Lung (tissue), 17 donors: ENCODE measurements at places on chromosomes 13 and 19. TPM values are rescaled to one million over a fixed set of nuclear protein-coding genes. Genes with fewer than 3 reads are reported as not detected.

- H3K27ac ChIP-seq, result no peak overlapping the region
- no peak overlapping the region for H3K4me3 ChIP-seq
- no peak for DNase-seq
Observed at GRCh38 chr13:35700671-35701070, 224.2 kb upstream of the MAB21L1 start.

DNA sequence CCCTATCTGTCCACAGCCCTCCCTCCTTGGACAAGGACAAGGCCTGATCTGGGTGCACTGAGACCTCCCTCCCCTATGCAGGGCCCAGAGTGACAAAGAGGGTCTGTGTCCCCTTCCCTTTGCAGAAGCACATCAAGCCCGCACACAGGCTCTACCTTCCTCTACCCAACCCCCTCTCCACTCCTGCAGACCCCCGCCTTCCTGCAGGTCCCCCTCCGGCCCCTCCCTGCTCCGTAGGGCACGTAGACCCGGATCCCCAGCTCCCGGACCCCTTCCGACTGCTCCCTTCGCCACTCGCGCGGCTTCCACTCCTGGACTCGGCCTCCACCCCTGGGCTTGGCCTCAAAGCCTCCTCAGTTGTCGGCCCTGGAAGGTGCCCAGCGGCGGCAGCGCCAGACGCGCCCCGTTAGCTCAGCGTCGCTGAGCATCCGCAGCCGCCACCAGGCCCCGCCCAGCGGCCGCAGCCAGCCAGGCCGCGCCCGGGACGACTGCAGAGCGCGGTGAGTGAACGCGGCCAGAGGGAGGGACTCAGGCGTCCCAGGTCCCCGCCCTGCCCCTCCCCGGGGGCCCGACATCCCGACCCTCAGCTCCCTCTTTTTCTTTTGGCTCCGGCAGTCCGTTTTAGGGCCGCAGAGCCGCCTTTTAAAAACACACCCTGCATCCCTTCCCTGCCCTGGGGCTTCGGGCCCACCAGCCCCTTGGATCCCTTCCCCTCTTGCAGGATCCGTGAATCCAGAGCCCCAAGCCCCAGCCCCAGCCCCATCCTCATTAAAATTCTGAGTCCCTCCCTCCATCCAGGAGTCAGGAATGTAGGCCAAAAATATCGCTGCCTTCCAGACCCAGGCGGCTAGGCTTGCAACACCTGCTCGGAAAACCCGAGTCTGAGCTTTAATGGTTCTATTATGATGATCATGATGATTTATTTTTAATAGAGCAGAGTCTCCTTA is 1.5 kb upstream of the MYADM start:
- H3K4me1 ChIP-seq, result peaks cover 5% of the 10 kb centered on the region
- peak overlapping the region; percentile 93 for H3K27ac ChIP-seq
- H3K4me3 ChIP-seq, result peak overlapping the region; percentile 28
- no peaks in the 10 kb centered on the region for H3K27me3 ChIP-seq

DNA sequence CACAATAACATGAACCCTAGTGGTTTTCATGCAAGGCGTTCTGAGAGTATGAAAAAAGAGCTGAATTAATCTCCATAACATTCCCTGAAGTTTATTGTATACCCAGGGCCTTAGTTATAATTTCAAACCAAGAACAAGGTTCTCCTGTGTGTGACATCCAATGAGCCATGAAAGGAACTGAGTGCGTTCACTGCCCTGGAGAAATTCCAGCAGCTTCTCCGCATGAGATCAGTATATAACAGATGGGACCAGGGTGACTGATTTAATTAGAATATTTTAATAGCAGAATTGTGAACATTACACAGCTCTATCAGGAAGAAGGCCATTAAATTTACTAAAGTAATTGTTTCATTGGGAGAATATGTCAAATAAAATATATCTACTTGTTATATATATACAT is 1190.5 kb upstream of the SLC10A2 start:
- no peaks in the 10 kb centered on the region for H3K27me3 ChIP-seq
- H3K36me3 ChIP-seq, result no peaks in the 10 kb centered on the region
- no peak for DNase-seq
- H3K27ac ChIP-seq, result no peak overlapping the region

ICAM5 gene
- polyA plus RNA-seq, result 15.0 TPM

C13orf46 gene
- polyA plus RNA-seq, result 2.7 TPM

JOSD2 gene
- 60.2 TPM for polyA plus RNA-seq

FBN3 gene
- polyA plus RNA-seq, result 1.4 TPM

DNA sequence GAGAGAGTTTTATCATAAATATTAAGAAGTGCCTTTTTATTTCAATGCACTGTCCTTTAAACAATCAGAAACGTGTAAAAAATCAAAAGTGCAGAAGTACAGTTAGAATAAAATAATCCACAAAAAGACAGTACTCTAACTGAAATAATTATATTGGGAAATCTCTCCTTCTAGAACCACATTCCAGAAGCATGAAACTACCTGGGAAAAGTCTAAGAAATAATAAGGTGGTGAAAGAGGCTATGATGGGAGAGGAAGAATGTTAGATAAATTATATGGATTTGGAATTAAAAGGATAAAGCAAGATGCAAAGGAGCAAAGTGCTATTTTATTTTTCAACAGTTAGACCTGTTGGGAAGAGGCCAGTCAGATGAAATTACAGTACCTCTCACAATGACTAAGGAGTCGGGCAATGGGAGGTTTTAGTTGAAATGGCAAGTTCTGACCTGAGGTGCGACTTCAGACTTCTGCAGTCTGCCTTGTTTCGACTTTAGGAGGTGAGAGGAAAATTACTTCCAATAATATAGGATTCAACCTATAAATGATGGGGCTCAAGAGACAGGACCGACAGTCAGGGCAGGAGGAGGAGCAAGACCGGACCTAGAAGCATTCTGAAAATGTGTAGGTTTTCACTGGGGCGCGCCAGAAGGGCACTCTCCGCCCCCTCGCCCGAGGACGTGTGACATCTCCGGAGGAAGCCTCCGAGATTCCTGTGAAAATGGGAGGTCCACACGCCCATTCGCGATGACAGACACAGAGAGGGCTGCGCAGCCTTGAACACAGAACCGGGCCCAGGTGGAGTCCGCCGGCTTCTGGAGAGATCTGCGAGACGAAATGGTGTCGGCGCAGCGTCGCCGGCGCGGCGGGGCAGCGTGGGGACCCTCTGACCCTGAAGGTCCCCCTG is 717 bp downstream of the SPRYD7 start:
- H3K4me3 ChIP-seq, result peak overlapping the region; percentile 97
- peak overlapping the region; percentile 96 for H3K27ac ChIP-seq
- H3K36me3 ChIP-seq, result no peaks in the 10 kb centered on the region
- peaks cover 4% of the 10 kb centered on the region for H3K4me1 ChIP-seq
- DNase-seq, result peak; percentile 45

DNA sequence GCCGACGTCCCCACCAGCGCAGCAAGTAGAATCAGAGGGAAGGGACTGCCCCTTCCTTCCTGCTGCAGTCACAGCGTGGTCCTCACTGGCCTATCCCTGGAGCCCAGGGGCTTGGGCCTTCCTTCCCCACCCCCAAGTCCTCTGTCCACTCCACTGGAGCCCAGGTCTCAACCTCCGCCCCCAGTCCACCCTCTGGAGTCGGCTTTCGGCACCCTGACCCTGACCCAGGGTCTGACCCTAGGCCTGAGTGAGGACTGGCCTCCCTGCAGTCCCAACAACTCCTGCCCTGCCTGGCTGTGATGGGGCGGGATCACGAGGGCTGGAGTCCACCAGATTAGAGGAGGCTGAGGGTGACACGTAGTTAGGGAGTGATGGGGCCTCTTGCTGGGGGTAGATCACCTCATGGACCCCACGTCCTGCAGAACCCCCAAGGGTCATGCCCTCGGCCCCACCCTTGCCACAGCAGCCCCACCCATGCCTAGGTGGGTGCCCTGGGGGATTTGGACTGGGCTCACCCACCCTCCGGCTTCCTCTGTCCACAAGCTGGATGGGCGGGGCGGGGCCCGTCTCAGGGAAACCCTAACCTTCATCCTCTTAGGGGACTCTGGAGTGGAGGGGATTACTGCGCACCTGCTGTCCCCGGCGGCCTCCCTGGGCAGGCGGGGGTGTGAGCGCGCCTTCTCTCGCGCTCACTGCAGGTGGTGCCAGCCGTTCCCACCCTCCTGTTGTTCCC is 3.8 kb downstream of the RAX2 start:
- peaks cover 1% of the 10 kb centered on the region for H3K4me1 ChIP-seq
- no peaks in the 10 kb centered on the region for H3K27me3 ChIP-seq
- H3K4me3 ChIP-seq, result no peak overlapping the region

DNA sequence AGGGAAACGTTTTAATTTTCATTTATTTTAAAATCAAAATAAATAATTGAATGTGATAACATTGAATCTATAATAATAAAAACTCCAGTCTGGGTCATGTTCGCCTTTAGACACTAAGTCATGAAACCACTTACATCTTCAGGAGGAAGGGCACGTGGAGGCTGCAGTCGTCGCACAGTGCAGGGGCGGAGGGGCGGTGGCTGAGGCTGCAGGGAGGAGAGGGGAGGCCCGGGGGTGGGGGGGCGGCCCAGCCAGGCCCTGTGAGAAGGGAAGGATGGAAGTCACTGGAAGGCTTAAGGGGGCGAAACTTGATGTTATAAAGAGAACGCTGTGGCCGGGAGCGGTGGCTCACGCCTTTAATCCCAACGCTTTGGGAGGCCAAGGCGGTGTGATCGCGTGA is 14.9 kb upstream of the LATS2 start:
- no peak overlapping the region for H3K27ac ChIP-seq
- no peak overlapping the region for H3K4me3 ChIP-seq
- H3K36me3 ChIP-seq, result no peaks in the 10 kb centered on the region
- no peaks in the 10 kb centered on the region for H3K27me3 ChIP-seq

DNA sequence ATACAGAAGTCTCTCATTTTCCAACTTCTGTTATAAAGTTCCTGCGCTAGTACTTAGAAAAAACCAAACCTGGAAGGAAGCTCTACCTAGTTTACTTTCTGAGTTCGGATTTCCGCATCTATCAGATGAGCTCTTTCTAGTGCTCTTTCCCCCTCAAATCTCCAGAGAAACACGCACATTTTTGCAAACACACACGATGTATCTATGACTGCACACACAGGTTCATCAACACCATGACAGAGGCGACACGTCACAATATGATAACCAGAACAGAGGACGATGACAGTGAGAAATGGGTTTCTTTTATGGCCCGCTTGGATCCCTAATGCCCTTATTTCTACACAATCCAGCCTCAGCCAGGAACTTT is 629 bp upstream of the LRRC63 start:
- H3K36me3 ChIP-seq, result no peaks in the 10 kb centered on the region
- no peaks in the 10 kb centered on the region for H3K4me1 ChIP-seq
- no peak overlapping the region for H3K27ac ChIP-seq
- no peak overlapping the region for H3K4me3 ChIP-seq
- DNase-seq, result no peak

DNA sequence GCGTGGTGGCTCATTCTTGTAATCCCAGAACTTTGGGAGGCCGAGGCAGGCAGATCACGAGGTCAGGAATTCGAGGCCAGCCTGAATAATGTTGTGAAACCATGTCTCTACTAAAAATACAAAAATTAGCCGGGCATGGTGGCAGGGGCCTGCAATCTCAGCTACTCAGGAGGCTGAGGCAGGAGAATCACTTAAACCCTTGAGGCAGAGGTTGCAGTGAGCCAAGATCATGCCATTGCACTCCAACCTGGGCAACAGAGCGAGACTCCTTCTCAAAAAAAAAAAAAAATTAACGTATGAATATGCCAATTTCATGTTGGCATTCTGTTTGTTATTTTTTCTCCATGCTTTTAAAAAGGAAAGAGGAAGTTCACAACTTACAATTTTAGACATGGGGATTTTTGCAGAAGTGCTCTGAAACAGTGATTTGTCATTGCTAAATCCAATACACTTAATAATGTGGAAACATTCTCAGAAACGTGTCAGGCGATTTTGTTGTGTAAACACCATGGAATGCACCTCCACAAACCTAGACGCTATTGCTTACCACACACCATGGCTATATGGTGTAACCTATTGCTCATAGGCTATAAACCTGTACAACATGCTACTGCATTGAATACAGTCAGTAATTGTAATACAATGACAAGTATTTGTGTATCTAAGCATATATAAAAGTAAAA is 115.9 kb upstream of the PCDH20 start:
- H3K4me1 ChIP-seq, result no peaks in the 10 kb centered on the region
- no peaks in the 10 kb centered on the region for H3K36me3 ChIP-seq

GRCh38 chr13:110092831-110093247 is 214.1 kb downstream of the COL4A1 start:
- DNase-seq, result no peak
- no peaks in the 10 kb centered on the region for H3K27me3 ChIP-seq
- H3K4me1 ChIP-seq, result no peaks in the 10 kb centered on the region
- H3K36me3 ChIP-seq, result no peaks in the 10 kb centered on the region
- H3K4me3 ChIP-seq, result no peak overlapping the region

- H3K36me3 ChIP-seq, result no peaks in the 10 kb centered on the region
- no peak overlapping the region for H3K27ac ChIP-seq
- H3K4me3 ChIP-seq, result no peak overlapping the region
- peaks cover 10% of the 10 kb centered on the region for H3K4me1 ChIP-seq
Observed at GRCh38 chr19:4329858-4330257, 8.8 kb downstream of the STAP2 start.

PSG3 gene
- polyA plus RNA-seq, result not detected
